ENCODE measurements at places on chromosomes 5 and 9. TPM values are rescaled to one million over a fixed set of nuclear protein-coding genes. Genes with fewer than 3 reads are reported as not detected.

DNA sequence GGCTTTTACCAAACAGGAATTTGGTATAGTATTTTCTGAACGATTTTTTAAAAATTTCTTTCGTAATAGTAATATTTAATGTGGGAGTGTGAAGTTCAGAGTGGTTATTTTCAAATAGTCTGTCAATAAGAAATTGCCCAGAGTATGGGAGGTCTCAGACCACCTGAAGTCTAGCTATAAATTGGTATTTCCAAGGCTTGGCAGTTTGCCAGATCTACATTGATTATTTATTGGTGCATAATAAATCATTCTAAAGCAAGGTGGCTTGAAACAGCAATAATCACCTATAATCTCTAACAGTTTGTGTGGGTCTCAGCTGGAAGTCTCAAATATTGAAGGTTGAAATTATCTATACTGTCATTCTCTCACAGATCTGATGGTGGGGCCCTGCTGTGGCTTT, 118.5 kb downstream of the PRR16 start:
- H3K27me3 ChIP-seq: no peaks in the 10 kb centered on the region
- H3K36me3 ChIP-seq: no peaks in the 10 kb centered on the region
- no peak for DNase-seq
- no peak overlapping the region for H3K4me3 ChIP-seq
- no peak overlapping the region for H3K27ac ChIP-seq

PNPLA7 gene
- total RNA-seq: 9.6 TPM

PCDHGA4 gene
- 3.9 TPM for total RNA-seq

- H3K4me1 ChIP-seq: no peaks in the 10 kb centered on the region
- no peak overlapping the region for H3K4me3 ChIP-seq
- H3K36me3 ChIP-seq: no peaks in the 10 kb centered on the region
- H3K27me3 ChIP-seq: no peaks in the 10 kb centered on the region
- no peak for DNase-seq
- no peak overlapping the region for H3K27ac ChIP-seq
Measured at GRCh38 chr5:11234501-11234911, 473.5 kb upstream of the DAP start.

PARP8 gene
- total RNA-seq: 42.5 TPM

Measured in kidney (tissue), 22 donors.